ENCODE measurements at places on chromosomes 6 and 20.

DNA sequence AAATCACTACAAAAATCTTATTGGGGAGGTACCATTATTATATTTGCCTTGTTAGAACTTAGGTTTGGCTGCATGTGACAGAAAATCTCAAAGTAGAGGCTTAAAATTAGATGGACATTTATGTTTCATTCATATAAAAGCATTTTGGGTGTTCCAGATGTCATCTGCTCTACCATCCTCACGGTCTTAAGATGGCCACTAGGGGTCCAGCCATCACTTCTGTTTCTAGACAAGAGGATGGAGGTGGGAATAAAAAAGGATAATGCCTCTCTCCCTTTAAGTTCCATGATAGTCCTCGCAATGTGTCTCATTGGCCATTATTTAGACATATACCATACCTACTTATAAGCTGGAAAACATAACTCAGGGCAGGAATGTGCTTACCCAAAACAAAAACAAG lies 929.5 kb downstream of the KIF16B start:
- no peak for DNase-seq

DNA sequence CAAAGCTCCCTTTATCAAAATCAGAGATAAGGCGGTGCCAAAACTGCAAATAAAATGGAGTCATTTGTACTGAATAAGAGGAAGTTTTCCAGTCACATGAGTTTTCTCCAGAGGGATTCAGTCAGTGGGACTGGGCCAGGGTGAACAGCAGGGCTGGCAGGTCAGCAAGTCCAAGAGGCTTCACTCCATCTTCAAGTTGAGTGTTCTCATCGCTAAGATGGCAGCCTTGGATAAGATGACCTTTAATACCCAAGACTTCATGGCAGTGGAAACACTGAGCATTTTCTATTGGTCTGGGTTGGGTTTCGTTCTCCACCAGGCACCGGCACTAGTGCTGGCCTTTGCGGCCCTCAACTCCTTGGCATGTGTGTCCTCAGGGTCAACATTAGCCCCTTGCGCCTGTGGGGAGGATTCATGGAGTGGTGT lies 29.3 kb upstream of the IGF2R start:
- no peak for DNase-seq

GRCh38 chr6:106072501-106073090 lies 13.5 kb upstream of the PRDM1 start:
- no peak for DNase-seq

DNA sequence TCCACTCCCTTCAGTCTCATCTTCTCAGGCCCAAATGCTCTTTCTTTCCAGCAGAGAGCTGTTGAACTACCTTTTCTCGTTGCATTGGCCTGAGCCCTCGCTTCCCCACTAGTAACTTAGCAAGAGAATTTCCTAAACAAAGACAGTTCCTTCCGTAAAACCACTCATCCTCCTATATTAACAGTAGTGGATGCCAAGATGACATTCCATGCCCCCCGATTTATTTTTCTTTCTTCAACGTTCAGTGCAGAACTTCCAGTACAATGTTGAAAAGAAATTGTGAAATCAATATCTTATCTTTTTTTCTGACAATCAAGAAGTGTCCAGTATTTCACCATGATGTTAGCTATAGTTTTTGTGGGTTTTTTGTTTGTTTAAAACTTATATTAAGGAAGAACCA lies 45.8 kb downstream of the SOX4 start:
- DNase-seq, result no peak

DNA sequence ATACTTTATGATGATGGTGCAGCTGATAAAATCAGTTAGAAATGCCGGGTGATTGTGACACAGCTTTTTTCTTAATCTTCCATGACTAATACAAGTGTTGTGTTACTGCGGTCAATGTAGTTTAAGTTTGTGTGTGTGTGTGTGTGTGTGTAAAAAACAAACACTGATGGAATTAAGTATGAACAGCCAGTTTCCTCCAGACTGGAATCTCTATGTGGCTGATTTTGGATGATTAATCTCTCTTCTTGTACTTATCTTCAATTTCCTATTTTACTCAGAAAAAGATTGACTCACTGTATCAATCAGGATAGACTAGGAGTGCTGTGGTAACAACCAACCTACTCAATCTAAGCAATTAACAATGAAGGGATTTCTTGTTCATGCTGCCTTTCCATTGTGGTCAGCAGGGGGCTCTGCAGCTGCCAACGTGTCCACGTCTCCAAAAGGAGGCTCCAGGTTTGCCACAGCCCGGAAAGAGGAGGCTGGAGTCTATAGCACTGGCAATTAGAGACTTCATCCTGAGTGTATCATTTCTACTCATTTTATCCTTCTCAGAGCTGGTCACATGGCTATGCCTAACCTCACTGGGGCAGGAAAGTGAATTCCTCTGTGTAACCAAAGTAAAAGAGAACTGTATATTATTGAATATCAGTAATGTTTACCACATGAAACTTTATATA lies 107.7 kb downstream of the CD109 start:
- no peak for DNase-seq

DNA sequence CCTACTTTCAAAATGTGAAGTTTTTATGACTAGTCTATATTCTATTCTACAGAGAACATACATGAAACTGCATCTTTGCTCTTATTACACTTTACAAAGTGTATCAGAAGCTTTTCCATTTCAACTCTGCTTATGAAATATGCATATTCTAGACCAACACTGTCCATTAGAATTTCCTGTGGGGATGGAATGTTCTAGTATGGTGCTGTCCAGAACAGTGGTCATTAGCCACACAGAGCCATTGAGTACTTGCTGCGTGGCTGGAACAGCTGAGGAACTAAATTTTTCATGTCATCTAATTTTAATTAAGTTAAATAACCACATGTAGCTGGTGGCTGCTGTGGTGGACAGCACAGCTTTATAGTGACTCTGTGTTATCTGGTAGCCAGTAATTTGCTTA lies 105.9 kb upstream of the PDE10A start:
- no peak for DNase-seq

- no peak for DNase-seq
Observed at GRCh38 chr20:58479726-58480440, 35.3 kb downstream of the APCDD1L start.

DNA sequence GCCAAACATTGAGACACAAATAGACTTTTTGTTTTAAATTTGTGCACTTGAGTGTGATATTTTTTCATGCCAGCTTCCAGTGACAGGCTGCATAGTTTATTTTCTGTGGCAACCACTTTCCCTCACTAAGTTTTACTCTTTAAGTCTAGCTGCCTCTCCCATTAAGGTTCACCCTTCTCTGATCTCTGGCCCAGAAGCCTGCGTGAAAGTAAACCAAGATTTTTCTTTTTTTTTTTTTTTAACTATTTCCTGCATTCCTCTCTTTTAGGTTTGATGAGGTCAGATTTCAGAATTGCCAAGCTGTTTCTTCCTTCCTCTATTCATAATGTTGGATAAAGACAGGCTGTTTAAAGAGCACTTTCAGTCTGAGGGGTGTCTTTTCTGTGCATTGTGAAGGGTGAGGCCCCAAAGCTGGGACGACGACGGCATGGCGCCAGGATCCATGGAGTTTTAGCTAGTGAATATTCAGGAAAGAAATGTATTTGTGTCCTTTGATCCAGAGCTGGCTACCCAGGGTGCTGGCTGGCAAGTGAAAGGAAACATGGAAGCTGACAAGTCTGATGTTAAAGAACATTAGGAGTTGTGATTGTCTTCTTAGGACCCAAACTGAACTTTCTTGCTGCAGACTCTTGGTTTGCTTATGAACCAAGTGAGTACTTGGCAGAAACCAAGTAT lies 50.7 kb downstream of the DOK5 start:
- no peak for DNase-seq

DNA sequence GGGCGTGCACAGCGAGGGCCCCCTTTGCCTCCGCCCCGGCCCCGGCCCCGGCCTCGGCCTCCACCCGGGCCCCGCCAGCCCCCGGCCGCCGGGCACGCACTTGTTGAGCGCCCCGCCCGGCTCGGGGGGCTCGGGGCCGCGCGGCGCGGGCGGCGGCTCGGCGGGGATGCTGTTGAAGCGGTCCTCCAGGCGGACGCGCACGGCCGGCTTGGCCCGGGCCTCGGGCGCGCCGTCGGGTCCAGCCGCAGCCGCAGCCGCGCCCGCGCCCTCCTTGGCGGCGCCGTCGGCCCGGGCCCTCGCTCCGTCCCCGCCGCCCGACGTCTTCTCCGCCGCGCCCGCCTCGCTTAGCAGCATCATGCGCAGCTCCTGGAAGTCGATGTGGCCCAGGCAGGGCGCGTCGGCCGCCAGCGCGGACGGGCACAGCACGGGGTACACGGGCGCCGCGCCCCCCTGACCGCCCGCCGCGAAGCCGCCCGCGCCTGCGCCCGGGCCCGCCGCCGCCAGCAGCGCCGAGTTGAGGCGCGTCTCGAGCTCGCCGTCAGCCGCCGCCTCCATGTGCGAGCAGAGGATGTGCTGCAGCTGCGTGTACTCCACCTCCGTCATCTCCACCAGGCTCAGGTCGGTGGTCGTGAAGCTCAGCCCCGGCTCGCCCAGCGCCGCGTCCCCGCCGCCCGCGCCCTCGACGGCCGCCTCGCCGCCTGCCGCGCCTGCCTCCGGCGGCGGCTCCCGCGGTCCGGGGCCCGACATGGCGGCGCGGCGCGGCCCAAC lies 514 bp downstream of the TCFL5 start:
- DNase-seq, result no peak
